NCI-H1930 (cell line): ENCODE measurements at places on chromosomes 5 and 9.

- DNase-seq = no peak
Observed at GRCh38 chr5:168869615-168870227, 290.6 kb upstream of the PANK3 start.

GRCh38 chr5:79122973-79123372 is 11.4 kb downstream of the BHMT start:
- DNase-seq = no peak

- no peak for DNase-seq
Observed at GRCh38 chr5:126811515-126812198, 34.7 kb downstream of the LMNB1 start.

- DNase-seq = no peak
Observed at GRCh38 chr9:3865141-3865772, 339.5 kb upstream of the RFX3 start.

GRCh38 chr5:179504191-179504590 is 46.2 kb upstream of the RUFY1 start:
- DNase-seq = no peak

- no peak for DNase-seq
Observed at GRCh38 chr5:172776235-172776594, 5.2 kb upstream of the DUSP1 start.

DNA sequence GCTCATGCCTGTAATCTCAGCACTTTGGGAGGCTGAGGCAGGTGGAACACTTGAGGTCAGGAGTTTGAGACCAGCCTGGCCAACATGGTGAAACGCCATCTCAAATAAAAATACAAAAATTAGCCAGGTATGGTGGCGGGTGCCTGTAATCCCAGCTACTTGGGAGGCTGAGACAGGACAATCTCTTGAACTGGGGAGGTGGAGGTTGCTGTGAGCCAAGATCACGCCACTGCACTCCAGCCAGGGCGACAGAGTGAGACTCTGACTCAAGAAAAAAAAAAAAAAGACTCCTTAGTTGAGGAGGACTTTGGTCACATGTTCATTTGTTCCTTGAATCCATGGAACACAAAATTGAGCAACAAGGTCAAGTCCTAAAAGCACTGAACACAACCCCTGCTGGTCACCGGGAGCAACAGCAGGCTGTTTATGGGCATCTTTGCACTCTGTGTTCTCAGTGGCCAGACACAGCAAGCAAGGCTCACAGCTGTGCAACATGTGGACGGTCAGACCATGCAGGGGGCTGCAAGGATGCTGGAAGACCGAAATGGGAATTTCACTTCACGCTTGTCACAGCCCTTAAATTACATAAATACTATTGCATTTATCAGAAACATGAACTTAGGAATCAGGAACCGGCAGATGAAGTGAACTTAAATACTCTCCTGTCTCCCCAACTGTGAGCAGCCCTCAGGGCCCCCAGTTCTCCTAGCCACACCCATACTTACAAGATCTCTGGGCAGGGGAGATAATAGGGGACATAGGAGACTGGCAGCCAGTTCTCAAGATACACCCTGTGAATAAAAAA is 2.8 kb downstream of the GBGT1 start:
- no peak for DNase-seq

GRCh38 chr9:121262953-121263352 is 5.0 kb upstream of the GSN start:
- no peak for DNase-seq

DNA sequence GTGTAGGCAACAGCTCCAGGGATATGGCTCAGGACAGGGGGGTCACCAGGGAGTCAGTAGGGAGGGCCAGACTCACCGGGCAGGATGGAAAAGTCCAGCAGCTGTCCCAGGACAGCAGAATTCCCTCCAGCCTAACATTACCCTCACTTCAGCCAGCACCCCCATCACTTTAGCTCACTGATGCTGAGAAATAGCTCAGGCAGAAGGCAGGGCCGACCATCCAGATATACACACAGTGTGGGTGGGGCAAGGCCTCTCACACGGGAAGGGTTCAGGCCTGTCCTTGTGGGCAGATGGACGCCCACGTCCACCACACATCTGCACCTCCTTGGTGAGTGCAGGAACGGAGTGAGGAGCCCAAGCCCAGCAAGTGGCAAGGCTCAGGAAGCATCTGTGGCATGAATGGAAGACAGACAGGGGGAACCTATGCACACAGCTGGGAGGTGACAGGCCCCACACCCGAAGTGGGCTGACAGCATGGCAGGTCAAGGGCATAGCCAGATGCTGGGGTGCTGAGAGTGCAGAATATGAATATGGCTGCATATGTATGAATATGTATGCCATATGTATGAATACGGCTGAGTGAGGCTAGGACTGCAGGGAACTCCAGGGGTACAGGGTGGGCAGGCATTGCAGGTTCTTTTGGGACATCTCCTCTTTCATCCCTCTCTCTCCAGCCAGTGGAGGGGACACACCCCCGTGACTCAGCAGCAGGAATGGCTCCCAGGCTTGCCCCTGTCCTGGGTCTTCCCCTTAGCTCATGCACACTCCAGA is 17.0 kb downstream of the BICD2 start:
- no peak for DNase-seq

DNA sequence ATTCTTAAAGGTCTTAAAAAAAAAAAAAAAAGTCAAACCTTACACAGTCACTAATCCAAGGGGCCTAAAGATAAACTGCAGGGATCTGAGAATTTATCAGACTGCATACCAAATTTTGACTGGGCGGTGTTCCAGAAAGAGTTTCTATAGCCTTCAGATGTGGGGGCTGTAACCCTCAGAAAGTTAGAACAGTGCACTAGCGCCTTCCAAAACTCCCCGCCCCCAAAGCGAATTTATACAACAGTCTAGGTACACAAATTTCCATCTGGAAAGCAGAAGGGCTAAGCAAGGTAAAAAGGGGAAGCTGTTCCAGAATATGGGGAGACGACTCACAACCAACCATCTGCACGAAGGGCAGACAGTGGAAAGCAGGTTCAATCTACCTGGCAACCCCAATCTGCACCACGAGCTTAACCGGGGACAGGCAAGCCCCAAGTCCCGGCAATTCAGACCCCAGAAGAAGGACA is 813 bp downstream of the ERMP1 start:
- DNase-seq = no peak

DNA sequence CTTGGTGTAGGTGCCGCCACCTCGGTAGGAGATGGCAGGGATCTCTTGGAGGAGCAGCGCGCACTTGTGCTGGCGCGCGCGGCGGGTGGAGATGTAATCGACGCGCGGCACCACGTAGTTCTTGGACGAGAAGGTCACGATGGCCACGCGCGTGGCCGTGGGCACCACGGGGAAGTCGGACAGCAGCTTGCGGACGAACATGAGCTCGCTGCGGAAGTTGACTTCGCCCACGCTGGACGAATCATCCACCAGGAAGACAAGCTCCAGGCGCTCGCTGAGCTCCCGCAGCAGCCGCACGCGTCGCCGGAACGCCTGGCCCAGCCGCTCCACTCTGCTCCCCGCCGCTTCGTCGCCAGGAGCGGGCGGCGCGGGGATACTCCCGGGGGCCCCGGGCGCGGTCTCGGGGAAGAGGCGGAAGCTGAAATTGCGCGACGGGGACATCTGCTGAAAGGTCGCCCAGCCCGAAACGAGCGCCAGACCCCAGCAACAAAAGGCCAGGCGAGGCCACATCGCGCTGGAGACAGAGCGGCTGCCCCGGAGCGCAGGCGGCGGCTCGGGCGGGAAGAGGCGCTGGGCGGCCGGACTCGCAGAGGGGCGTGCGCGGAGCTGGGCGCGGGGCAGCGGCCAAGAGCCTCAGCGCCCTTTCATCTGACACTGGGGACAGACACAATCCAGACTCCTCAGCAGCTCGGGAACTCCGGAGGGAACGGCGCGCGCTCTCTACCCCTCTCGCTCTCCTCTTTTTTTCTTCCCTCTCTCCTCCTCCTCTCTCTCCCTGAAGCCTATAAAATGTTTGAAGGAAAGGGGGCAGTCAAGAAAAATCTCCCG is at the start of gene SVEP1:
Gene SVEP1 (minus strand): TSS at position 708 of the 828 bp plus-strand sequence. CDS start 198 bp downstream, at position 510.
- no peak for DNase-seq

GRCh38 chr5:35698047-35698808 is 80.6 kb downstream of the SPEF2 start:
- DNase-seq = no peak

DNA sequence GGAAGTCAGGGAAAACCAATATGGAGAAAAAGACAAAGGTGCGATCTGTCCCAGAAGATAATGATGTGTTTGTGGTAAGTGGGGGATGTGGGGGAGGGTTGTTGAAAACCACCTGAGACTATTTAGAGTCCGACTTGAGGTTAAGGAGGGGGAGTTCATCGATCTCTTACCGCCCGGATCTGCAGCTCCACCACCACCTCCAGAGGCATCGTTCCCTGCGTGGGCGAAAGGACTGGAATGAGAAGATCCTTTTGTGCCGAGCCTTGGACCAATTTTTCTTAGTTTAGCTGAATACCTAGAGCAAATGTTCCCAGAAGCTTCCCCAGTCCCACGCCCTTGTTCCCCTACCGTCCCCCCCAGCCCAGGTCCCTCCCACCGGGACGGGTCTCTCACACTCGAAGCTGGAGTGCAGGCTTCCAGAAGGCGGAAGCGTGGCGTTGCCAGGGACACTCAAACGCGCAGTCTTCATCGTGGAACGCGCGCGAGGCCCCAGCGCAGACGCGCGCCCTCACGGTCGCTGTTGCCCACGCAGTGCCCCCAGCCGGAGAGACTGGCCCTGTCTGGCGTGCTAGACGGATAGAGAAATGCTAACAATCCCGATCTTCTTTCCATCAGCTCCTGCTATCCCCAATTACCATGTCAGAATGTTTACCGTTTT is at the start of gene SPATA6L:
Gene SPATA6L (minus strand): TSS at position 439 of the 658 bp plus-strand sequence. CDS start 230 bp downstream, at position 209.
- peak; percentile 65 for DNase-seq

DNA sequence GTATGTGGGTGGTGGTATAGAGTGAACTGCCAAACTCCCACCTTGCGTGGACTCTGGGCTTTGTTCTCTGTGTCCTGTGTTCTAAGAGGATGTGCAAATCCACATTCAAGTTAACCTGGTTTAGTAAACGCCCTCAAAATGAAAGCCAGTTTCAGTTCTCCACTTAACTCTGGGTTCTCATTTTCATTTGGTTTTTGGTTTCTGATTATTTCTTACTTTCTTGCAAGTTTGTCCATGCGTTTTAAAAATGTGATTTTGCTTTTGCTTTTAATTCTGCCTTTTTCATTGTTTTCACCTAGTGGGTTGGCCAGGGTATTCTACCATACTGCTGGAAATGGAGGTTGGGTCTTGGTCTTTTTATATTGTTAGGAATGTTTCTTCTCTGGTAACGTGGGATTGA is 38.2 kb downstream of the GALNT10 start:
- DNase-seq = no peak

DNA sequence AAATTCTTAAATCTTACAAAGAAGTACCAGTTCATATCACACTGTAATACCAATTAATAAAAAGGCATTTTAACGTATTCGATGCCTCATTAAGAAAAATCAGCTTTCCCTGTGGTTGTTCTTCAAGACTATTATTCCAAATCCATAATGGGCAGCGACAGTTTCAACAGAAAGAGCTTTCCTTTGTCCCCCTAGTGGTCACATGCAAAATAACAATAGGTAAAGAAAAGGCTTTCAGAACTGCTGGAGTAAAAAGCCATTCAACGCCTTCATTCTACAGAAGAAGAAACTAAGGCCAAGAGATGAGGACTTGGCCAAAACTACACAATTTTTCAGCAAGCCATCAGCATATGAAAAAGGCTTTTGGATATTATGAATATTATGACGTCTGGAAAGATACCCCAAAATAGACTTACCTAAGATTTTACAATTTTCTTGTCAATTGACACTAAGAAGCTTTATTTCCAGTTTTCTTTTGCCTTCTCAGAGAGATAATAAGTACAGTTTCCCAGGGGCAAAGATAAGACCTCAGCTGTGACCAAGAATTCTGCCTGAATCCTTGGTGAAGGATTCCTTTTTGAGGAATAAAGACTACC is 6.7 kb upstream of the CDH6 start:
- DNase-seq = peak; percentile 34

- no peak for DNase-seq
Observed at GRCh38 chr5:40240111-40240510, 439.6 kb upstream of the PTGER4 start.

GRCh38 chr9:37811906-37812476 is 11.4 kb downstream of the DCAF10 start:
- no peak for DNase-seq
